ENCODE measurements at places on chromosomes 16 and 17.

DNA sequence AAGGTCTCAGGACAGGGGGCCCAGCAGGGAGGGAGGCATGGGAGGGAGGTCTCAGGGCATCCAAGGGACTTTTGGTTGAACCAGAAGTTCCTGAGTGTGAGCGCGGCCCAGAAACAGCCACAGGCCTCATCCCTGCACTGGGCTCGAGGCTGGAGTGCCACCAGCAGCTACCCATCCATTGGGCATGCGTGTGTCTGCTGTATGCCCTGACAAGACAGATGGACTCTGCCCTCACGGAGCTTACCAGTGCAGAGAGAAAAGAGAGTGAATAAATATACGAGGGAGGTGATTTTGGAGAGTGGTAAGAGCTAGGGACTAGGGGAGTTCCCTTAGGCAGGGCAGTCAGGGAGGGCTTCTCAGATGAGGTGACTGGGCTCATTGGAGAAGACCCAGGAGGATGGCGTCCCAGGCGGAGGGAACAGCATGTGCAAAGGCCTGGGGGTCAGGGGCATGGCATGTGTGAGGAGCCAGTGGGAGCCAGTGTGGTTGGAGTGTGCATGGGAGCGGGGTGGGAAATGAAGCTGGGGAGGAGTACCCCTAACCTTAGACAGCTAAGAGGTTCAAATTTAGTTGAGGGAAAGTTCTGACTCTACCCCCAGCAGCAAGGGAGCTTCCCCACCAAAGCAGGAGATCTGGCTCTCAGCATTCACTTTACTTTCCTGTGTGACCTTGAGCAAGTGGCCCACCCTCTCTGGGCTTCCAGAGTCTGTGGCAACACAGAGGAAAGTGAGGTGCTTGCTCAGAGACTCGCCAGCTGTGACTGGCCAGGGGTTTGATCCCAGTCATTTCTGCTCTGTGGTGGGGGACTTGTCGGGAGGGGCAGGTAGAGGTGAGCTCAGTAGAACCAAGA lies 74.7 kb downstream of the SREBF1 start:
- no peak for DNase-seq

DNA sequence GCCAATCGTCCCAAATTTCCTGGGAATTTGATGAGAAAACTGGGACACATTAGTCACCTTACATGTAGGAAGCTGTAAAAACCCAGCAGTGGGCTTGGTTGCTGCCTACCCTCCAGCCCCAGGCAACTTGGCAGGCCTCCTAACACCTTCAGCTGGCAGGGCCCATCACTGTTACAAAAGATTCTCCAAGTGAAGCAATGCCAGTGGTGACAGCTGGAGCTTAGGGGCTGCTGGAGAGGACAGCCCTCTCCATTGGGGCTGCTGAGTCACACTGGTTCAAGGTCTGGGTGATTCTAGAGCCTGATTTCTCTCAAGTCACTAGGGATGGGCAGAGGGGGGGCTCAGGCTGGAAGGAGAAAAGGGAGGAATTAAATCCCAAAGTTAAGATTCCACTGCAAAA lies 180.6 kb downstream of the COPRS start:
- DNase-seq, result no peak

- DNase-seq, result no peak
Observed at GRCh38 chr16:30394592-30395154, 547 bp upstream of the ZNF48 start.

DNA sequence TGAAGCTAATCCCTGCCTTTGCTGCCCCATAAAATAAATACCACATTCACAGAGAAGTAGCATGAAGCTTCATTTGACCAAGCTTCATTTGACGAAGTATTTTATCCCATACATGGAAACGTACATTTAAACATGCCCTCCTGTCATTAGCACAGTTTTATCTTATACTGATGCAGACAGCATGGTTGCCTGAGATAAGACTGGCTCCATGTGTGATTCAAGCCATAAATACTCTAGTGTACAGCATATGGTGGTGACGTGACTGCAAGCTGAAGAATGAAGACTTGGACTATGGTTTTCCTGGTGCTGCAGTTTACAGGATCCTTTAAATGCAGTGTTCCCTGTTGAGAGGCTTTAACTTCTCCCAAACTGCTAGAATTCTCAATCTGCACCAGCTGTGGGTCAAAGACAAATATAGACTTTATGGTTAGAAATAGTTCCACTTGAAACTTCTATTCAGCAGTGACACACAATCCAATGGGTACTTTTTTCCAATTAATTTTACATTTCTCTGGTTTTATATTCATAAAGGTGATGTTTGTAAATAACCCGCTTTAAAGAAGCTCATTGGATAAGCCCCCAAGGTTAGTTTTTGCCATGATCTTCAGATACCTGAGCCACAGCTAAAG lies 64.9 kb downstream of the CYB561 start:
- no peak for DNase-seq

DNA sequence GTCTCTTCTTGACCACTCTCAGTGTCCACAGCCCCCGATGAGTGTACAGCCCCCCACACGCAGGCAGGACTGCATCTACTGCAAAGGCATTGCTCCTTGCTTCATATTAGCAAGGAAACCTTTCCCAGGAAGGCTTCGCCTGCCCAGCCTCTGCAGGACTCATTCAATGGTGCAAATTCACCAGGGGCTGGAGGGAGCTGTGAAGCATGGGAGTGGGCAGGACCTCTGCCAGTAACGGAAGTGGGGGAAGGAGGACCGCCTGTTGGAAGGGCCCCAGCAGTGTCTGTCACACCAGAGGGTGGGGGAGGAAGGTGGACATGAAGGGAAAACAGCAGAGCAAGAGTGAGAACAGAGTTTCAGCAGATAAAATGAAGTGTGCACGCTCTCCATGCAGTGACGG lies 2.5 kb downstream of the SPATA33 start:
- DNase-seq, result no peak

DNA sequence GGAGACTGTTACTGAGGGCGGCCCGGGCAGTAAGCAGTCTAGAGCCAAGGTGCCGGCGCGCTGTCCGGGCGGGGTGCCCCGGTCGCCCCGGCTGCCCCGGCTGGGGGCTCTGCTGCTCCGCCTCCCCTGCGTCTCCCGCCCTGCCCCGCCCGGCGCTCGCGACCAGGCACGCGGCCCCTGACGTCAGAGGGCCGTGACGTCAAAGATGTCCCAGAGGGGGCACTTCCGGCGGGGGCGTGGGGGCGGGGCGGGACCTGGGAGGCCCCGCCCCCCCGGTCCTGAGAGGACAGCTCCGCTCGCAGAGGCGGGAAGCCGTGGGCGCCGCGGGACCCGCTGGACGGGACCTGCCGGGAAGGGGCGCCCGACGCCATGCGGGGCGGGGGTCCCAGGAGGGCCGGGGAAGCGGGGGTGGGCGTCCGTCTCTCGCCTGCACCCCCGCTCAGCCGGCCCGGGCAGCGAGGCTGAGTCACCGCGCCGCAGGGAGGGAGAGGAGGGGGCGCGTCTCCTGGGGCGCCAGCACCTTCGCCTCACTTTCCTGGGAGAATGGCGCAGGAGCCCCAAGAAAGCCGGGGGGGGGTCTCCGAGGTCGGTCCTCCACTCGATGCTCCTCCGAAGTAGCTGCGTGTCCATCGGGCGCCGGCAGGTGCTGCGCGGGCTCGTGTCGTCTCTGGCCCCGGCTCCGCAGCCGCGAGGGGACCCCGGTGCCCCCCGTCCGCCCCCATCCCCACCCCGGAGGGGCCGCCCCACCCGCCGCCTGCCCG lies 4.4 kb upstream of the HIC1 start:
- no peak for DNase-seq

All from retinal pigment epithelial cell (primary cell).